Fibroblast of lung (primary cell): ENCODE measurements at places on chromosomes 13 and 19. TPM values are rescaled to one million over a fixed set of nuclear protein-coding genes. Genes with fewer than 3 reads are reported as not detected.

Gene IGFL2
- polyA plus RNA-seq = not detected in 2 replicates

GRCh38 chr13:28140433-28141125 is 2.2 kb downstream of the PAN3 start:
- peak; percentile 32 for DNase-seq

- no peak for DNase-seq
Observed at GRCh38 chr19:32614916-32615315, 33.9 kb downstream of the PDCD5 start.

DNA sequence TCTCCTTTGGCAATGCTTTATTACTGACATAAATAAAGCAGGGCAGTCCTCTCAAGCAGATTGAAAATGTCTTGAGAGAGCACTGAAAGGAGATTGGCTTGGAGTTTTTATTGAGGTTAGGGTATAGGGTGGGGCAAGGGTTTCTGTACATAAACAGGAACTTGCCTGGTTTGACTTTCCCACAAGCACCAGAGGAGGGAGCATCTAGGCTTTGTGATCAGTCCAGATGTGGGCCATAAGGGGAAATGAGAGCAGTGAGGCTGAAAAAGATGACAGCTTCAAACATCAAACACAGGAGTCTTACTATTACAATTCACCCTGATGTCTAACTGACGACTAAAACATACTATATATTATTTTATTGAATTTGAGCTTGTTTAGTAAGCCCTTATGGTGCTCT is 260.9 kb downstream of the MTUS2 start:
- no peak for DNase-seq

- no peak for DNase-seq
Observed at GRCh38 chr13:90552702-90553101, 794.8 kb upstream of the MIR17HG start.
